ENCODE measurements at places on chromosomes 5 and 9.
A peak's percentile ranks its signal among the peaks of the same experiment; 100 is the strongest.

DNA sequence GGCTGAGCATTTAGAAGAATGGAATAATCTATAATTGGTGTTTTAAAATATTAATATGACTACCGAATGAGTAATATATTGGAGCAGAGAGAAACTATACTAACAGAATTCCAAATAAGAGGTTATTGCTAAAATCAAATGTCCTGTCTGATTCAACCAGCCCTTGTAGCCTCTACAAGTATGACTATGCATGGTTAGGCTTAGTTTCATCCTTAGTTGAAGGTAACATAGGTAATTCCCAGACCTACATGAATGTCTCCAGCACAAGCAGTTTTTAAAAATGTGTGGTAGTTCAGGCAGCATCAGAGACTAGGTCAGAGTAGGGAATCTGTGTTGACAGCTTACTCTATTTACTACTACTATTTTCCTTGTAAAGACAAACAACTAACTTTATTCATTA is 51.7 kb upstream of the SLC27A6 start:
- DNase-seq, result no peak

- DNase-seq, result no peak
Observed at GRCh38 chr5:180233729-180234128, 24.7 kb upstream of the RASGEF1C start.

DNA sequence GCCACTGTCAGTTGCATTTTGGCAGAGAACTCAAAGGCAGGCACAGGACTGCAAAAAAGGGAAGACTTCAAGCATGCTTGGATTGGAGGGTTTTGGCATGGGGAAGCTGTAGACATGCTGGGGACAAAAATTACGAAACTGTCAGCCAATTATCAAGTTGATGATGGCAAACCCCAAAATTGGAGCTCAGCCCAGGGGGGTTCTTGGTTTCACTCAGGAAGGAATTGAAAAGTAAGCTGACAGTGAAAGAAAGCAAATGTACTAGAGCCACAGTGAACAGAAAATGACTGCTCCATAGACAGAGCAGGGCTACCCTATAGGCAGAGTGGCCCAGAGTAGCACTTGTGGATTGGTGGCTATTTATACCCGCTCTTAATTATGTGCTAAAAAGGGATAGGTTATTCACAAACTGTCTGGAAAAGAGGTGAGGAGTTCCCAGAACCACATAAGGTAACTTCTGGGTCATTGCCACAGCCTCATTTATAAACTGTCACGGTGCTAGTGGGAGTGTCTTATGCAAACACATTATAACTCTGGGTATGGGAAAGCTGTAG is 14.6 kb upstream of the CFAP95 start:
- DNase-seq, result peak; percentile 7

DNA sequence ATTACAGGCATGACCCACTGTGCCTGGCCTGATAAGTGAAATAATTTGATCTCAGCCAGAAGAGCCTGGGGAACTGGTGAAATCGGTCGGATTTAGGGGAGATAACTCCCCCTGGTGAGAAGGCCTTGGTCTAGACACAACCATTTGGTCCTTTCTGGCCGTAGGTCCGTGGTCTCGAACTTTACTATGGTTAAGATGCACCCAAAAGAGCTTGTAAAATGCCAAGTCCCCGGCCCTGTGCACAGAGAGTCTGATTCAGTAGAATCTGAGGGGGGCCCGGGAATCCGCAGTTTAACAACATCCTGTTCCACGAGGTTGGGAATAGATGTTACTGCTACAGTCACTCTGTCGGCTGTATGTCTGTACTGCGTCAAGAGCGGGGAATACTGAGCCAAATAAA is 140.7 kb downstream of the C9orf50 start:
- DNase-seq, result no peak

DNA sequence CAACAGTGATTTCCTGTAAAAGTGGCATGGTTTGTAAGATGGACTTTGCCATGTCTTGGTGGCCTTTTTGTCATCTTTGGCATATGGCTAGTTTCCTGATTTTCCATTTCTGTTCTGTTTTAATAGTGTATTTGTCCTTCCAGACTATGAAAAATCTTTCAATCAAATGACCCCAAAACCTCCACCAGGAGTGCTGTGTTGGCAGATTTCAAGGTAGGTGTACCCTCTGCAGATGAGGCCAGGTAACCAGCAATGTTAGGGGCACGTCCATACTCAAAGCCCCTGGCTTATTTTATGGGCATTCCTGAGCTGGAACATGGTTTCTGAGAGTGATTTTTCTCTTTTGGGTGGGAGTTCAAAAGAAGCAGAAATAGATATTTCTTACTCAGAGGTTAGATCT is 15.2 kb upstream of the MAP1B start:
- DNase-seq, result no peak

DNA sequence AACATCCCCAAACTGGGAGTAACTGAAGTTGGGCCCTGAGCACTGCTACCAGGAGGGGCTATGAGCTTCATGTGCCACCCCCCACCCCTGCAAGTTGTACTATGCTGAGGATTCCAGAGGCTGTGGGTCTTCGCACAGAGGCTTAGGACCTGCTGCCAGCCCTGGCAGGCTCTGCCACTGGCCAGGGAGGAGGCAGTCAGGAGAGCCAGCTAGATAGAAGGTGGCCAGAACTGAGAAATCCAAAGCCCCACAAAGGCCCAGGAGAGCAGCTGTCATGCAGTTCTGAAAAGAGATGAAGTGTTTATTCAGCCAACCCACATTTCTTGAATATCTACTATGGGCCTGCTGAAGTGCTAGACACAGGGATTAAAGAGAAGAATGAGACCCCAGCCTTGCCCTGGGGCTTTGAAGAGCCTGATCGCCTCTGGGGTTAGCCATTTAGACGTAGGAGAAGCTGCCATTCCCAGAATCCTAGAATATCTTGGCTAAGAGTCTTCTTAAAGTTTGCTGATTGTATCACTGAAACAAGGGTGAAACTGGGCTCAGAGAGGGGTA is 1.4 kb downstream of the ALAD start:
- DNase-seq, result no peak
